ENCODE measurements at places on chromosomes 12 and 14.

GRCh38 chr12:106901276-106901675 is 54.4 kb upstream of the TMEM263 start:
- DNase-seq = no peak

GRCh38 chr14:77185093-77185465 is 3.5 kb downstream of the TMEM63C start:
- no peak for DNase-seq

DNA sequence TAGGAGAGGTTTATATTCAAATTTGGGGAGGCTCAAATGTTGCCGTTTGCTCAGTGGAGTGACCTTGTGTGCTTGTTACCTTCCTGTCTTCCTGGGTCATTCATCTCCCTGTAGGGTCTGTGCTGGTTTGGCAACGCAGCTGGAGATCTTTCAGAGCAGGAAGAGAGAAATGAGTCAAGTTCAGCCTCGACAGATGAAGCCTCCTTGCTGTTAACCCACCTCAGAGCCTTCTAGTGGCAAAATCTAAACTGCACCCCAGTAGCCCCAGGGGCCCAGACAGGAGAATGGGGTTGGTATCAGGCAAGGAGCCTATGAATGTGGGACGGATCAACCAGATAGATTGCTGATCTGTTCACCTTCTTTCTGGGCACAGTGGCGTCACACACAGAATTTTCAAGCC is 999.3 kb downstream of the VRK1 start:
- no peak for DNase-seq

DNA sequence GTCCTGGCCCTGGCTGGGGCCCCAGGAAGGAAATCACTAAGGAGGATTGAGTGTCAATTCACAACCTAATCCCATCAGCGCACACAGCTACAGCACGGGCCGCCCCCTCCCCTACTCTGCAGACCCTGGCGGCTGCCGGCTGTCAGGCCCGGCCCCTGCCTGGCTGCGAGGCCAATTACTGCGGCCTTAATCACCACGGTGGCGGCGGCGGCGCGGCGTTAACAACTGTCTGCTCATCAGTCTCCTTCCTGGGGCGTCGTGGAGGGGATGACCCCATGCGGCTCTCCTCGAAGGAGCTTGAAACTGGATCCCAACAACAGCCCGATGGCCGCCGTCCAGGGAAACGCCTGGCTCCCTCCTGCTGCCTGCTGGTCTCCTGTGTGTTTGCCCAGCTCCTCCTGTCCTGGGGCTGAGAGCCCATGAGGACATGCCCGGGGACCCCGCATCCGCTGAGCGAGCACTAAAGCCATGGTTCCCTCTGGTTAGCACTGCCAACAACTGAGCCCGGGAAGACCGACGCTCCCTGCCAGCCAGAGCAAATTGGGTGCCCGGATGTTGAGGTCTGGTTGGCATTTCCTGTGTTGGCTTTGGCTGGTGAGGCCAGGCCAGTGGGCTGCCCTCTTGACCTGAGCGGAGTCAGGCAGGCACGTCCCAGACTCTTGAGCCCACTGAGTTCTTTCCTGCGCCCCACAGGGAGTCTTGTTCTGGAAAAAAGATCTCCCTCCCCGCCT is 21.8 kb upstream of the EIF2B2 start:
- DNase-seq = no peak

DNA sequence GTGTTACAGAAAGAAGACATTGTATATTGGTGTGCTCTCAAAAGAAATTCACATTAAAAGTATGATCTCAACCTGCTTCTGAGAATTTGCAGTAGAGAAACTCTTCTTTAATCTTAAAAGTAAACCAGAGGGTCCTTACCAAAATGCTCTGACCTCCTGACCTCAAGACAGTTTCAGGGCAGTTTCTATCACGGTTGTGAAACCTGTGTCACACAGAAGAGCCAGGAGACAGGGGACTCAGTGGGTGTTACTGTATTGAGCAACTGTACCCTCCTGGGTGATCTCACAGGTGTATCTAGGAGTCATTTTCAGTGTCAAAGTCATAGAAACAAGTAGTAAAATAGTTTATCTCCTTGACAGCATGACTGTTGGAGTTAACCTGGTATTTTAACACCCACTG is 178.0 kb downstream of the GRIP1 start:
- no peak for DNase-seq

DNA sequence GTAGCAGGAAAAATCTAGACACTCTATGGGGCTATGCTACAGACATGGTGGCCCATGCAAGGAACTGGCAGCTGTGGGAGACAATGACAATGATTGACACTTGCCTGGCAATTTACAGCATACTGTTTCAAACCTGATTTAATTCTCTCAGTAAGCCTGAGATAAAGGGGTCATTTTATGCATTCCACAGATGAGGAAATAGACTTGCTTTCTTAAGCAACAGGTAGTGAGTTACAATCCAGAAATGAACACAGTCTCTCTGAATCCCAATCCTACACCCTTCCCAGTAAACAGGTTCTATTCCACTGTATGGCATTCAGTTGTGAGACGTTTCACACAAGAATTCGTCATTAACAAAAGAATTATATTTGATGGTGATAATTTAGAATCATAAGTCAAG is 15.5 kb upstream of the PCNX1 start:
- DNase-seq = no peak

DNA sequence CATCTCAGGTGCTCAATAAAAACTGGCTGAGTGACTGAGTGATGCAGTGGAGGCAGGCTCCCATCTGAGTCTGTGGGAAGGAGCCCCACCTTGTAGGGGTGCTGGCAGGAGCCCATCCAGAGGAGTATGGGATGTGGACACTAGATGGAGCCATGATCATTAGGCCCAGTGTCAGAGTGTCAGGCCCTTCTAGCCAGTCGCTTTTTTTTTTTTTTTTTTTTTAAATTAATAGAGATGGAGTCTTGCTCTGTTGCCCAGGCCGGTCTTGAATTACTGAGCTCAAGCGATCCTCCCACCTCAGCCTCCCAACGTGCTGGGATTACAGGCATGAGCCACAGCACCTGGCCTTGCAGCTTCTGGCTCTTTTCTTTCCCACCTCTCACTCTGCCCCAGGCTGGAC is 11.5 kb downstream of the RITA1 start:
- peak; percentile 87 for DNase-seq

- DNase-seq = peak; percentile 14
Measured at GRCh38 chr14:86462193-86462753, 932.3 kb downstream of the FLRT2 start.

DNA sequence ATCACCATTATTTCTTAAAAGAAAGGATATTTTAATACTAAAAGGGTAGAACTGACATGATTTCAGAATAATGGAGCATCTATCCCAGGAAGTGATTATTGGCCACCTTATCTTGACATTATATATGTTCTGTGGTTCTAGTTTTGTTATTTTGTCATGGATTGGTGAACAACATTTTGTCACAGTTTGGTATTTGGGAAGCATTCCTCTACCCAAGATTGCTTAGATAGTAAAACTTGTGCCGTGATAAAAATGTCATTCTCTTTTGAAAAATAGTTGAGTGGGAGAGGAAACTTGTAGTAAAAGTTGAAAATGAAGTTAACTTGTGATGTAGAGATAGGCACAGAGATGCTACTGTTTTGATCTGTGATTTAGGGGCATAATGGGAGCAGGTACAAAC is 65.7 kb downstream of the TMX1 start:
- no peak for DNase-seq

DNA sequence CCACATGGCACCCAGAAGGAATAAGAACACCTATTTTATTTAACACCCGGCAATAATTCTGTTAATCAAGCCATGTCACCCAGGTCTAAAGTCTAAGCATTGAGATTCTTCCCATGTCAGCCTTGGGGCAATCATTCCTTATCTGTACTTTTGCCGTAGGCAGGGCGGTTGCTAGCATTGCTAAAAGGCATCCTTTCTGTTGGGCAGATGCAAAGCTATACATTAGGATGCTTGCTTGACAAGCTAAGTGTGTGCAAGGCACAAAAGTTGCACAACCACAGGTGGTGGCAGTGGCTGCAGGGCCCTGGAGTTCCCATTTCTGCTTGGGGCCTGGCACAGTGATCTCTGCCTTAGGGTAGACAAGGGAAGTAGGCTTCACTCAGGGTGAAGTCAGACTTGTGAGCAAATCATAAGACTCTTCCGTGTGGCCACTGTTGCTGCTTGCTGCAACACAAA is 12.5 kb upstream of the GALNT6 start:
- DNase-seq = no peak

- no peak for DNase-seq
Measured at GRCh38 chr12:94783343-94783742, 133.0 kb upstream of the TMCC3 start.

DNA sequence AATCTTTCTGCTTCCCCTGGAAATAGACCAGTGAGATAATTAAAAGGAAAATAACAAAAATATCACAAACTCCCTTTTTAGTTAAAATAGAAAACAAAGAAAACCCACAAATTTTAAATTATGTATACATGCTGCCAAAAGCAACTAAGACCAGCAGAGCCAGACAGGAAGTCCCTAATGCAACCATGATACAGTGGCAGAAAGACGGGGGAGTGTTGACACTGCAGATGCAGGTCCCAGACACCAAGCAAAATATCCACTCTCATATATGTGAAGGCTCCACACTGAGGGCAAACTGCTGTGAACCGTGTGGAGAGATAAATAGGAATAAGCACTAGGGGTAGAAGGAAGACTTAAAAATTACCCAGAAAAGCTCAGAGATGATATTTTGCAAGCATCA is 401.0 kb downstream of the BTG1 start:
- DNase-seq = no peak

DNA sequence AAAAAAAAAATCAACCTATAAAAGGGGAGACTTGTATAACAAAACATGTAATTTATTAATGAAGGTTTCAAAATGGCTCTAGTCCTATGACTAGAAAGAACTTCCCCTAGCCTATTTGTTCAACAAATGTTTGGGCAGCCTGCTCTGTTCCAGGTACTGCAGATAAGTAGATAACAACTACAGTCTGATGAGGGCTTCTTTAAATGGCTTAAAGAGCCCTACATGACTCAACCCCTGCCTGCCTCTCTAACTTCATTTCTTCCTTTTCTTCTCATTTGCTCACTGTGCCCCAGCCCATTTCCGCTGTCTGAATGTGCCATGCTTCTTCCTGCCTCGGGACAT is 21.5 kb downstream of the ALDH6A1 start:
- no peak for DNase-seq

DNA sequence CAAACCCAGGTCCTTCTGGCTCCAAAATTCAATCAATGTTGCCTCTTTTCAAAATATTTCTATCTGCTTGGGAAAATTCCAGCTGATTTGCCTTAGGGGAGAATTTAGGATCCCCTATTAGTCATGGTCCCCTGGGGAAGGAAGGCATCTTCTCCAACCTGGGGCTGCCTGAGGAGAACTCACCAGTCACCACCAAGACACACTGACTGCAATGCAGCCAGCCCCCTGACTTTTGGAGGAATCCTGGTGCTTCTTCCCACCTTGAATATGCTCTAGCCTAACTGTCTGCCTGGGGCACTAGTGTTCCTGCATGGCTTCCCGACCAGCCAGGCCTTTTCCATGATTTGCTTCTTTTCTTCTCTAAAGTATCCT is 71.8 kb upstream of the BCL2L14 start:
- no peak for DNase-seq

- no peak for DNase-seq
Measured at GRCh38 chr14:81275305-81276072, 54.7 kb upstream of the GTF2A1 start.

DNA sequence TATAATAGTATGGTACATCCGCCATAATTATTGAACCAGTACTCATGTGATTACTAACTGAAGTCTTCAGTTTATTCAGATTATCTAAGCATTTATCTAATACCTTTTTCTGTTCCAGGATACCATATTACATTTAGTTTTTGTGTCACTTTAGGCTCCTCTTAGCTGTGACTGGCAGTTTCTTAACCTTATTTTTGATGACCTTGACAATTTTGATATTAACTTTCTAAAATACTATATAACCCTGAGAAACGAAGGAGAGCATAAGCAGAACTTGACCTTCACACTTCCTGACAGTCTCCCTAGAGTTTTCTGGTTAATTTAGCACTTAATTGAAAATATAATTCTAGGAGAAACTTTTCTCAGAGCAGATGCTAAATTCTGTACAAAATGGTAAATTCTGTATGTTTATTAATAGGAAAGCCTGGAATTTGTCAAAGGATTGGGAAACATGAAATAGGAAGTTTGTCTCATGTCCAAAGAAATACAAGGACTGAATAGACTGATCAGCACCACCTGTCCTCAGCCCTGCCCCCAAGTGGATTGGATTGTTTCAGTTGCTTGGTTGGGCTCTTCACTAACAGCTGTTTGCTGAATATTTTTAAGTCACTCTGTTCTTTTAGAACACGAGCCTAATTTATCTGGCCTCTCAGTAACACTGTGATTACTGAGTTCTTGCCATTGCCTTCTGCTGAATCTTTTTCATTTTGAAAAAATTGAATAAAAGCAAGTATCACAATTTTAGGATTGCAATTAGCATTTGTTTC is 6.0 kb downstream of the BICDL1 start:
- DNase-seq = peak; percentile 24

GRCh38 chr12:130752692-130753230 is 36.7 kb upstream of the RIMBP2 start:
- no peak for DNase-seq

DNA sequence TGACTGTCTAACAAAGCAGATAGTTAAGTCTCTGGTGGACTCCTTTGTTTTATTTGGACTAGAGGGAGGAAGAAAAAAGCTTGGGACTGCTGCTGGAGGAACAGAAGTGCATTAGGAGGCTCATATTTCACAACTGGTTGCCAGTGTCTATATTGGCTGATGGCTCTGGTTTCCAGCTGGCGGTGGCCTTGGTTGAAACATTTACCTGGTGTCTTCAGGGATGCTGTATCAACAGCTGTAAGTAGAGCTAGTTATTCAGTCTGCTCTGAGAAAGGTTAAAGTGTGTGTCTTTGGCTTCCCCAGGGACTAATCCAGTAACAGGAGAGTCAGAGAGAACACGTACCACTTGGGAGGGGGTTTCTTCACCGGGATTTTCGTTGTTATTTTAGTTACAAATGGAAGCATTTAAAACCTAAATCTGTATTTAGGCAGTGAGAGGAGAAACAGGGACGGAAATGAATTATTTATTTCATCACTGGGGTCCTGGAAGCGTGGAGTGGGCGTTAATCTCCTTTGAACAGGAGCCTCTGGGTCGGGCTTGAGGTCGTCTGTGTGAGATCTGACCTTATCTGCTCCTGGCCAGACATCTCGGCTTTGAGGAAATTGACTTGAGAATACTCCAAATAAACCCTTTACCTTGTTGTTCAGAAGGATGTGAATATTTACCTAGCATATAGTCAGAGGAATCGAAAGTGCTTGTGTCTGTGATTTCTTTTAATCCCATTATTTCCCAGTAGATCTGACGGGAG is 149.9 kb downstream of the NRXN3 start:
- DNase-seq = no peak

- DNase-seq = no peak
Measured at GRCh38 chr12:50265770-50266524, 17.4 kb downstream of the LIMA1 start.

- peak; percentile 36 for DNase-seq
Measured at GRCh38 chr12:98645572-98646067, 530 bp downstream of the APAF1 start.

GRCh38 chr12:105721051-105721825 is 390.7 kb downstream of the C12orf75 start:
- no peak for DNase-seq

- DNase-seq = no peak
Measured at GRCh38 chr14:33120966-33121365, 182.3 kb downstream of the NPAS3 start.
